Breast epithelium (tissue), 4 donors: ENCODE measurements at places on chromosomes 2 and 18.

DNA sequence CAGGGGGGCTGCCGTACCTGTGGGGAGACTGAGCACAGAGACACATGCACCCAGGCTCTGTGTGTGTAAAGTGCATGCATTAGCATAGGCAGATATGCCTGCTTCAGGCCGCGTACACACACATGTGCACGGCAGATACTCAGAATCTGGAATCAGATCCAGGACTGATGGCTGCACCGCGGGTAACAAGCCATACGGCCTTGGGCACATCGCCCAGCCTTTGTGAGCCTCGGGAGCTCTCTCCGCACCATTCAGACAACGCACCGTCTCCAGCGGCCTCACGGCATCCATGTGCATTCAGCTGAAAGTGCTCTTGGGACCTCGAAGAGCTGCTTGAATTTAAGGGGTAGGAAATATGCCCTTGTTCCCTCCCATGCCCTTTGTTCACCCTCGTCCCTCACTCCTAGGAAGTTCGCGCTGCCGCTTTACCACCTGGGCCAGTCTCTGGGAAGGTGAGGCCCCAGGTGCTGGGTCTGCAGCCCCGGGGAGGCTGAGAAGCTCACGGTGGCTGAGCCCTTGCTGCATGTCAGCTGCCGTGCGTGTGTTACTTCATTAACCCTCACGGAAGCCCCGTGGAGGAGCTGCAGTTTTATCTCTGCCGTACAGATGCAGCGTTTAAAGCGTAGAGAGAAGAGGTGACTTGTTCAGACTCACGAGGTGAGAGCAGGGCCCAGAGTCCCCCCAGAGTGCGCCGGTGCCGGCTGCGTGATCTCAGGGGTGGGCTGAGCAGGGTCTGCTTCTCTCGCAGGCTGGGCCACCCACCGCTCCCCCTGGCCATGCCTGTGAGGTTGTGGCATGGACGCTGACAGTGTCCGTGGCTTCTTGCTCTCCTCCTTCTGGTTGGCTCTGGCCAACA lies 377.7 kb upstream of the MYT1L start:
- no peak for DNase-seq

DNA sequence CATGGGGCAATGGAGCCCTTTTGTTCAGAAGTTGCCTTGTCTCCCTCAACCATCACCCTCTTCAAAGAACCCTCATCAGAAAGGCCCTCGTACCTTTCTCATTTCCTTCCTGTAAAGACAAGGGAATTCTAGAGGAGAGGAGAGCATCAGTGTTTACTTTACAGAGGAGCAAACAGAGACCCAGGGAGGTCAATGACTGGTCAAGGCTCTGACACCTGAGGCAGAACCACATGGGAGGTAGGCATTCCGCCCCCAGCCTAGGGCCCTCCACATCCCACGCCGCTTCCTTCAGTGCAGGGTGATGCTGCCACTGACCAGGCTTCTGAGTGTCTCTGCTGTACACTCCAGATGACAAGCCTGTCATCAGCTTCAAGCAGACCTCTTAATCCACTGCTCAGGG lies 104.7 kb downstream of the NRP2 start:
- DNase-seq = no peak

- no peak for DNase-seq
These were observed 92.9 kb upstream of the WDR75 start for GRCh38 chr2:189348369-189348768.

DNA sequence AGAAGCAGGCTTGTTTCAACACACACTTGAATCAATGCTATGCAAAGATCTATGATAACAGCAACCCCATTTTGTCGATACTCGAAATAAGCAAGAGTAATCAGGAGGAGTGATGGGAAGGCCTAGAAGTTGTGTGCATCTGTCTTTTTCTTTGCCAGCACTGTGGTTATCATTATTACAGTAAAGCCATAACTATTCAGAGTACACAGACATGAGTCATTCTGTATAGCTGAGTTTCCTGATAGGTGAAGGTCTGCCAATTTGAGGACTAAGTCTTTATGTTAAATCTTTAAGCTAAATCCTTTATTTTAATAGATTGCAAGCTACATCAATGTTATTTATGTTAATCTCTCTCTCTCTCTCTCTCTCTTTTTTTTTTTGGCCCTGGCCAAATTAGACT lies 1344.4 kb upstream of the CELF4 start:
- DNase-seq = no peak

- DNase-seq = no peak
These were observed 137.1 kb downstream of the INO80D start for GRCh38 chr2:205948883-205949282.

DNA sequence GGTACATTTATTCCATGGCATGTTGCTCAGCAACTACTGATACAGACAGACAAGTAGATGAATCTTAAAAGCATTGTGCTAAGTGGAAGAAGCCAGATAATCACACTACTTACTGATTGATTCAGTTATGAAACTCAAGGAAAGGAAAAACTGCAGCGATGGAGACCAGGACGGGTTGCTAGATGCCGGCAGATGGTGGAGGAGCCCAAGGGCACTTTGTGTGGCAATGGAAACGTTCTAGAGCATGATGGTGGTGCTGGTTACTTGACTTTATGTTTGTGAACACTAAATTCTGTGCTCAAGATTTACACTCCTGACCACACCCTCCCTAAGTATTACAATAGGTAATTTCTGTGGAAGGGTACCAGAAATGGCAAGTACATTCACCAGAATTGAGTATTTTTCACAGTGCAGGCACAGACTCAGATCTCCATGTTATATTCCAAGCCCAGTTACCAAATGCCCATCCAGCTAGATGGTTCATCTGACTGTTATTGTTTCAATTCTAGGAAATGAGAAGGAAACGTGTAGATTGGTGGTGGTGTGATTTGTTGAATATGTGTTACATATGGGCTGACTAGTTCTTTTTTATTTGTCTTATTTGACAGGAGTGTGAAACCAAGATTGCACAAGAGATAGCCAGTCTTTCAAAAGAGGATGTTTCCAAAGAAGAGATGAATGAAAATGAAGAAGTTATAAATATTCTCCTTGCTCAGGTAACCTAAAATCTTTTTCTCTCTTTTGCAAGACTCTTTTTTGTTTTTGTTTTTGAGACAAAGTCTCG lies 55.1 kb downstream of the RALBP1 start:
- DNase-seq = no peak

- no peak for DNase-seq
These were observed 86.0 kb downstream of the KCTD1 start for GRCh38 chr18:26462355-26462754.

DNA sequence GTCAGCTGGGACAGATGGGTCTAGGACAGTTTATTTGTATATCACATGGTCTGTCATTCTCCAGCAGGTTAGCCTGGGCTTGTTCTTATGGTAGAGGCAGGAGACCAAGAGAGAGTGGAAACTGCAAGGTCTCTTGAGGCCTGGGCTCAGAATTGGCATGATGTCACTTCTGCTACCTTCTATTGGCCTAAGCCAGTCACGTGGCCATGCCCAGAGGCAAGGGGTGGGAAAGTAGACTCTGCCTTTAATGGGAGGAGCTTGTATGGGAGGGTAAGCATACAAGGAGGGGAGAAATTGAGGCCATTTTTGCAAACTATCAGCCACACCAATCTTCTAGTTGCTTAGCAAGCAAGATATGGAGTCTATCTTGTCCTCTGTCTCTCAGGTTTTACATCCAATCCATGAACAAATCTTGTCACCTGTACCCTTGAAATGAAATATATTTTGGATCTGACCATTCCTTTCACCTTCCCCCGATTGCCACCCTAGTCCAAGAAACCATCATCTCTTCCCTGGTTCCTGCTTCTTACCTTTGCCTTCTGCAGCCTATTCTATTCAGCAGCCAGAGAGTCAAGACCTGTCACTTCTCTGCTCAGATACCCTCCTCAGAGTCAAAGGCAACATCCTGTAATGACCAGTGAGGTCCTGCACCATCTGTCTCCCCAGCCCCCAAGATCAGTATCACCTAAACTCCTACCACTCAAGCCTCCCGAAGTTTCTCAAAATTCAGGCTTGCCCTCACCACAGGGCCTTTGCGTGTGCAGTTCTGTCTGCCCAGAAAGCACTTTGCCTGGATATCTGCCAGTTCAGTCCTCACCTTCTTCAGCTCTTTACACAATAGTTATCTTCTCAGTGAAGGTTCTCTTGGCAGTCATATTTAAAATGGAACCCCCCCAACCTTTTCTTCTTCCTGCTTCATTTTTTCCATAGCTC lies 240.0 kb downstream of the LOXHD1 start:
- no peak for DNase-seq

GRCh38 chr2:128299628-128300027 lies 19.0 kb downstream of the HS6ST1 start:
- no peak for DNase-seq

- no peak for DNase-seq
These were observed 18.7 kb downstream of the PER2 start for GRCh38 chr2:238269741-238270140.

DNA sequence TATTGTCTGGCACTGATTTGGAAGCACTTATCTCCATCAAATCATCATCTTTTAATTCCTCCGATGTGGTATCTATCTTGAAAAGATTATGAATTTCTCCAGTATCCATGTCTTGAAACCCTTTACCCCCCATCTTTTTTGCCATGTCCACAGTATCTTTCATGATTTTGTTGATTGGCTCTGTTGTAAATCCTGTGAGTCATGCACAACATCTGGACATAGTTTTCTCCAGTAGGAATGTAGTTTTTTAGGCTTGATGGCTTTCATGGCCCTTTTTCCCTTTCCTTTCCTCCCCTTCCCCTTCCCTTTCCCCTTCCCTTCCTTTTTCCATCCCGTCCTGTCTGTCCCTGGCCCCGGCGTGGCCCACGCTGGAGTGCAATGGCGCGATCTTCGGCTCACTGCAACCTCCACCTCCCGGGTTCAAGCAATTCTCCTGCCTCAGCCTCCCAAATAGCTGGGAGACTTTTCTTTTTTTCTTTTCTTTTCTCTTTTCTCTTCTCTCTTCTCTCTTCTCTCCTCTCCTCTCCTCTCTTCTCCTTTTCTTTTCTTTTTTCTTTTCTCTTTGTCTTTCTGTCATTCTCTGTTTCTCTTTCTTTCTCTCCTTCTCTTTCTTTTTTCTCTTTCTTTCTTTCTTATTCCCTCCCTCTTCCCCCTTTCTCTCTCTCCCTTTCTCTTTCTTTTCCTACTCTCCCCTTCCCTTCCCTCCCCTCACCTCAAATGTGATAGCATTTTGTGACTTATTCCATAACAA lies 18.4 kb upstream of the ZNF638 start:
- no peak for DNase-seq

DNA sequence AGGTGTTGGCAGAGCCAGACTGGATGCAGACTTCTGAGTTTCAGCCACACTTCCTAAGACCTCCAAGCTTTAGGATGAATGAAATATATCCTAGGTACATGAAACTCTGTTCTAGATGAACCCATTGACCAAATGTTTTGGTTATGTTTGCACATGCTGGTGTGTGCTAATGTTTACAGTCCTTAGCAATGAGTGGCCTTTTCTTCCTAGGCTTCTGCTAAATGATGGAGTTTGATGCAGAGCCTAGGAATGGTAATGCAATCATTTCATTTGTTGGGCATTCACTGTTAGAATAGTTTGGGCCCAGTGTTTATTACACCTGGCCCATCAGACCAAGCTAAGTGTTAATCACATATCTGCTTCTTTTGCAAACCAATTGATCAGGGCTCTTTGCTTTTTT lies 464.7 kb downstream of the MEIS1 start:
- no peak for DNase-seq

DNA sequence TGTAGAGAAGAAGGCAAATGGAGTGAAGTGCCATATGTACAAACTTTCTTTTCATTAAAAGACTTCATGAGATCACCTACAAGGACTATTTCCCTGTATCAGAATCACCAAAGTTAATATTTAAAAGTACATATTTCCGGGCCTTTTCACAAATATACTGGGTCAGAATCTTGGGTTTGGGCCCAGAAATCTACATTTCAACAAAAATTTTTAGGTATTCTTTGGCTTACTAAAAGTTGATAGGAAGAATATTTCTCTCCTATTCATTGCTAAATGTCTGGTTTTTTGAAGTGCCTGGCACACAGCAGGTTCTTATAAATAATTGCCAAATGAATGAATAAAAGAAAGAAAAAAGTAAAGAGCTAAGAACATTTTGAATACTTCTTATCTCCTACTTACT lies 843.8 kb upstream of the ACVR2A start:
- no peak for DNase-seq

DNA sequence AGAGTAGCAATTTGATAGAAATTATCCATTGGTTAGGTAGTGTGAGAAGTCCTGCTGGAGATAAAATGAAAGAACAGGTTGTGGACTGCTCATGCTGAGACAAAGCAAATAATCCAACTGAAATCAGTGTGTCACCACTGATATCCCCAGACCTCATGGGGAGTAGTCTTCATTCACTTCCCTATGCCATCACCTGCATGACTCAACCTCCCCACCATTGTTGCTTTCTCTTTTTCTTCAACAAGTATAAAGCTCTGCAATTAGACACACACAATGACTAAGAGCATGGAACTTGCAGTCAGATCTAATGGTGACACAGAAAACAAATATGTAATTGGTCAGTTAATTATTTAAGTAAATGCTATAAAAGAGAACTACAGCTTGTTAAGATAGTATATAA lies 475.3 kb downstream of the RIT2 start:
- no peak for DNase-seq

DNA sequence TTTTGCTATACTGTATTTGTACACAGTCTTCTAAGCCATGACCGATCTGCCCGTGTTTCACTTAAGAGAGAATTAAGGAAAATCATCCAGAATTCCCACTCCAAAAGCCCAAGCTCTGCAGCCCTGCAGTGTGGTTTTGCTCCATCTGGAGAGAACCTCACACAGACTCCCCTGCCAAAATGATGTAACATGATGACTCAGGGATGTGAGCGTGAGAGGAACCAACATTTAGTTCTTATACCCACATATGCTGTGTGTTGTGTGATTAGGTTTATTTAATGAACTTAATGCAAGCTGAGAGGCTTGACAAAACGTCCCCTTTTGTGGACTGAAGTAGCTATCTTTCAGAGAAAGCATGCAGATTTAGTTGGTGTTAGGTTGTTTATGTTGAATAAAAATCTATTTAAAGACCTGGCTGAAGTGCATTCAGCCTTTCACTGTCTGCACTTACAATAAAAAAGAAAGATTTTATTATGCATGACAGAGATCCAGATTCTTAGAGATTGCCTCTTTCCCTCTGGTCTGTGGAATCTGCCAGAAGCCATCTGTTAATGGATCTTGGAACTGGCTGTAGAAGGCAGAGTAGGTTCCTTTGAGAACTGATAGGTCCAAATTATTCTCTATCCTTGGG lies 6.3 kb downstream of the RAB12 start:
- DNase-seq = no peak

DNA sequence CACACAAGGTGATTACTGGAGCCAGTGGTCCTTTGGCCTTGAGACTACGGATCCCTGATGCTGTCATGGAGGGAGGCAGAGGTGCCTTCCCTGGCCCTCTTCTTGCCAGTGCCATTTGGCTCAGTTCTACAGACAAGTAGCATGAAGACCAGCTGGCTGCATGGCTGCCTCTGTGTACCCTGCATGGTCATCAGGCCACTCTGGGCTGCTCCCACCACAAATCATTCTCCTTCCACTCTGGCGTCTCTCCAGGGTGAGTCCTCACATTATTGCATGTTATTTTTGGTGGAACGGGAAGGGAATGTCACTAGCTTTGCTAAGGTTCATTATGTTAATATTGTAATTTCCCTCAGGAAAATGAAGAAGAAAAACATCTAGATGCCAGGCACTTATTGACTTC lies 229.8 kb downstream of the VAPA start:
- no peak for DNase-seq

- no peak for DNase-seq
These were observed 35.6 kb downstream of the GPD2 start for GRCh38 chr2:156471762-156472161.
